CD4-positive, alpha-beta T cell (primary cell): ENCODE measurements at places on chromosomes 6 and 20.

GRCh38 chr20:59461526-59461925, 142.8 kb upstream of the PHACTR3 start:
- DNase-seq: no peak

GRCh38 chr6:52571099-52571755, 5.6 kb downstream of the TRAM2 start:
- no peak for DNase-seq

- DNase-seq: peak; percentile 56
Observed at GRCh38 chr6:42407379-42407778, 44.3 kb downstream of the TRERF1 start.

DNA sequence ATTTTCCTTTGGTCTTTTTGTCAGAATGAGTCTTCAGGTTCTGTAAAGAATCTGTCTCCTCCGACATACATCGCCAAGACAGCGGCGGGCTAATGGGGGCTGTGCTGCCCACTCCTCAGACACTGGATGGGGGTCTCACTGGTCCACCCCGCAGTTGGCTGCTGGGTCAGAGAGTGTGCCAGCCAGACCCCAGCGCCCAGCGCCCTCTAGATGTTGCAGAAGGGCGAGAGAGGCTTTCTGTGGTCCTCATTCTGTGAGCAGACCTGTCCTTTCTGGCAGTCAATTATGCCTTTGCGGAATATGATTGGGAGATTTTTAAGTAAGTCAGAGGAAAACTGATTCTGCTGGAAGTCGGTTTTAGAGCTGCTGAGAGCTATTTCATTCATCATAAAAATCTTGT, 7.8 kb upstream of the CCR6 start:
- DNase-seq: no peak

DNA sequence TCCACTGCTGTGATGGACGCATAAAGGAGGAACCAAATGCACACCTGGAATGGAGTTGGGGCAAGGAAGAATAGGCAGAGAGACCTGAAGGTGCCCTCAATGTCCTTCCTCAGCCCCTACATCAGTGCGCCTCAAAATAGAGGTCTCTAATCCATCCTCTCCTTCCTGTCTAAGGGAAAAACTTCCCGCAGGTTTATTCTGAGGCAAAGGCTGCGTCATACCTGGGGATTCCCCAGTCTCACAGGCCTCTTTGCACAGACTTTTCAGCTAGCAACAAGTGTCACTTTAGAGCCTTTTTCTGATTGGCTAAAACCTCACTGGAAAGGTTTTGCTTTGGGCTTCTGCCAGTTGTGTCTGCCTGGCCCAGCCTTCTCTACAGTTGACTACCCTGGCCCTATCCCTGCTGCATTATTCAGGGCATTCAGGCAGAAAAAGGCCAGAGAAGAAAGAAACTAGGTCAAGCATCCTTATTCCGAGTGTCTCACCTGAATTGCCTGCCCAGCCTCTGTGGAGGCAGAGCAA, 1.8 kb upstream of the HLA-DQB1 start:
- DNase-seq: peak; percentile 94
